ENCODE measurements at places on chromosomes 13 and 19.
A peak's percentile ranks its signal among the peaks of the same experiment; 100 is the strongest.

GRCh38 chr13:112330479-112331381 is 45.4 kb upstream of the SPACA7 start:
- DNase-seq = no peak
- H3K36me3 ChIP-seq = no peaks in the 10 kb centered on the region
- H3K27me3 ChIP-seq = 0 out of 2 replicates have a peak, but pooled peaks cover 6% of the 10 kb centered on the region
- no peaks in the 10 kb centered on the region for H3K4me1 ChIP-seq

- no peaks in the 10 kb centered on the region for H3K36me3 ChIP-seq
- no peak overlapping the region for H3K27ac ChIP-seq
- H3K4me3 ChIP-seq = no peak overlapping the region
- no peaks in the 10 kb centered on the region for H3K27me3 ChIP-seq
- no peak for DNase-seq
- no peaks in the 10 kb centered on the region for H3K4me1 ChIP-seq
Measured at GRCh38 chr13:30332456-30333143, 25.2 kb upstream of the KATNAL1 start.

DNA sequence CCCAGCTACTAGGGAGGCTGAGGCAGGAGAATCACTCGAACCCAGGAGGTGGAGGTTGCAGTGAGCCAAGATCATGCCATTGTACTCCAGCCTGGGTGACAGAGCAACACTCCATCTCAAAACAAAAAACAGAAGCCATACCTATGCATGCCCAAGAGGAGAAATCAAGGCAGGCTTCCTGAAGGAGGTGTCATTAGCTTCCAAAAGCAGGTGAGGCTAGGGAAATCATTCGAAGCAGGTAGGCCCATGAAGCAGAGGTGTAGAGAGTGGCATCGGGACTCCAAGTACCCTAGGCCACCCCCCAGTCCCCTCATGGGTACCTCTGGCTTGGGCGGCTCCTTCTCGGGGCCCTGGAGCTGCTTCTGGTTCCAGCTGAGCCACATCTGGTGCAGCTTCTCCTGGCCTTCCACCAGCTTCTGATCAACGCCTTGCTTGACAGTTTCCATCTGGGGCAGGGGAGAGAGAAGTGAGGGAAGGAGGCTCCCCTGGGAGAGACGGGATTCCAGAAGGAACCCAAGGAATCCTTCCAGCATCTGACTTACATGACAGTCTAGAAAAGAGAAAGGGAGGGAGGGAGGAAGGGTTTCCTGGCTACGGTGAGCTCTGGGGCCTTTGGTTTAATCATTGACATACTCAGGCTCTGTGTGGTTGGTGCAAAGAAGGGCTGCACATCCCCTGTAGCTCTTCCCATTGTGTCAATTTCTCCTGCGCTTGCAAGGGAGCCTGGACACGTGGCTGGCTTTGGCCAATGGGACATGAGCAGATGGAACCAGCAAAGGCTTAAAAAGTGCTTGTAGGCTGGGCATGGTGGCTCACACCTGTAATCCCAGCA is 13.1 kb upstream of the TICAM1 start:
- peak overlapping the region; percentile 92 for H3K27ac ChIP-seq
- no peaks in the 10 kb centered on the region for H3K27me3 ChIP-seq
- peaks cover 46% of the 10 kb centered on the region for H3K36me3 ChIP-seq

DNA sequence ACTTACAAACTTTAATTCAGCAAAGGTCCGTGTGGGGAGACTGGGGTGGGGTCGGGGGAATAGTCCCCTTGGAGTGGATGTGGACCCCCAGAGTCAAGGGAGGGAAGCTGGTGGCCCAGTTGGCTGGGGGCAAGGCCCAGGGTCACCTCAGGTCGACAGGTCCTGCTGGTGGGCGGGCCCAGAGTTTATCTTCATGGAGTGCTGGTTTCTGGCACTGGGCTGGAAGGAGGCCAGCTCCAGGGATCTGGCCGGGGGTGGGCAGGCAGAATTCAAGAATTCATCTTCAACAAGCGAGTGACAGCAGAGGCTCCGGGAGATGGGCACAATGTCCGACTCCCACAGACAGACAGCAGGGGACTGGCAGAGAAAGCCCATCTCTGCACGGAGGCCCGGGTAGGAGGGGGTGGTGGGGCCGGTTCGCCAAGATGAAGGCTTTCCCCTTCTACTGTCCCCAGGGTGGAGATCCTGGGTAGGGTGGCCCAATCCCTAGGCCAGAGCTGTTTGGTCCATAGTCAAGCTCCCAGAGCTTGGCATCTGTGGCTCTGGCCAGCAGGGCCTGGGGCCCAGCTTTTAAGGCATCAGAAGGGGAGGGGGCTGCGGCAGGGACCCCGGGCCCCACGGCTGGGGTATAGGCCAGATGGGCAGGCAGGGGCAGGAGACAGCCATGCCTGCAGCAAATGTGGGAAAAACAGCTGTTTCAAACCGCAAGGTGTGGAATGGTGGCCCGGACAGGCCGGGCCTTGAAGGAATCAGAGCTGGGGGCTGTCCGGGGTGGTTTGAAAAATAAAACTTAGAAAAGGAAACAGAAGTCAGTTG is 622 bp upstream of the FDX2 start:
- H3K4me1 ChIP-seq = peaks cover 9% of the 10 kb centered on the region
- no peak overlapping the region for H3K27ac ChIP-seq
- DNase-seq = no peak
- peaks cover 3% of the 10 kb centered on the region for H3K36me3 ChIP-seq

DNA sequence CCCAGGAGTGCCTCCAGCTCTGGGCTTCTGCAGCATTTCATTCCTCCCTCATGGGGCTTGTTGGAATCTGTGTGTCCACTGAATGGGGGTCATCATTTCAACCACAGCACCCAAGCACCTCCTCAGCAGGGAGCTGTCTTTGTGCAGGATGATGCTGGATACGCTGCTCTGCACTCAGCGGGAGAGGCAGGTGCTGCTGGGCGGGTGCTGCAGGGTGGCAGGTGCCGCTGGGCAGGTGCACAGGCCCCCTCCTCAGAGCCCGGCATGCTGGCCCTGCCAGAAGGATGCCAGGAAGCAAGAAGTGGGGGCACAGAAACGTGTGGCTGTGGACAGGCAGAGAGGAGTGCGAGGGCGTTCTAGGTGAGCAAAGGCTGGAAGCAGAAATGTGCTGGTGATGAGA is 121.8 kb upstream of the VSTM2B start:
- DNase-seq = no peak
- no peaks in the 10 kb centered on the region for H3K36me3 ChIP-seq
- no peak overlapping the region for H3K4me3 ChIP-seq
- no peaks in the 10 kb centered on the region for H3K4me1 ChIP-seq
- no peak overlapping the region for H3K27ac ChIP-seq
- peaks cover 8% of the 10 kb centered on the region for H3K27me3 ChIP-seq

GRCh38 chr13:90414691-90415596 is 932.5 kb upstream of the MIR17HG start:
- H3K27ac ChIP-seq = peak overlapping the region; percentile 65
- H3K27me3 ChIP-seq = no peaks in the 10 kb centered on the region
- H3K36me3 ChIP-seq = no peaks in the 10 kb centered on the region

GRCh38 chr19:45881082-45881908 is 4.6 kb downstream of the IRF2BP1 start:
- H3K27ac ChIP-seq = no peak overlapping the region
- no peak overlapping the region for H3K4me3 ChIP-seq
- DNase-seq = no peak
- H3K27me3 ChIP-seq = no peaks in the 10 kb centered on the region
- H3K36me3 ChIP-seq = no peaks in the 10 kb centered on the region

GRCh38 chr13:59423708-59424340 is 739.9 kb downstream of the DIAPH3 start:
- no peaks in the 10 kb centered on the region for H3K36me3 ChIP-seq
- no peaks in the 10 kb centered on the region for H3K27me3 ChIP-seq
- no peak for DNase-seq
- no peaks in the 10 kb centered on the region for H3K4me1 ChIP-seq

GRCh38 chr13:59696271-59696670 is 467.5 kb downstream of the DIAPH3 start:
- H3K4me3 ChIP-seq = no peak overlapping the region
- H3K27ac ChIP-seq = no peak overlapping the region
- peaks cover 8% of the 10 kb centered on the region for H3K4me1 ChIP-seq

DNA sequence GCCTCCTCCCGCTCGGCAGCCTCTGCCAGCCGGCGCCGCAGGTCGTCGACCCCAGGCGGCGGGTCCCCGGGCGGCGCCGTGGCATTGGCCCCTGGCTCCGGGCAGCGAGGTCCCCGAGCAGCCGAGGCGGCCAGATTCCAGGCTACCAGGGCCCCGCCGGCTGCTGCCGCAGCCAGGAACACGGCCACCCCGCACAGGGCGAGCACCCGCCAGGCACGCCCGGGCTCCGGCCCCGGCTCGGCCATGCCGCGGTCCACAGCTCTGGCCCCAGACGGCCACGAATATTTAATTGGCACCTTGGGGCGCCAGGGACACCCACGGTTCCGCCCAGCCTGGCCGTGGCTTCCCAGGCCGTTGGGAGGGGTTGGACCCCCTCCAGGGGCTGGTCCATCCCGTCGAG is at the start of gene CCDC194:
Gene CCDC194, minus strand, starts transcription at position 283 of the 400 bp plus-strand sequence. Its CDS starts 38 bp downstream, at position 245.
- H3K36me3 ChIP-seq = no peaks in the 10 kb centered on the region
- no peak within 1 kb of the TSS for H3K4me3 ChIP-seq
- H3K27me3 ChIP-seq = no peaks in the 10 kb centered on the region
- H3K27ac ChIP-seq = no peak within 1 kb of the TSS
- H3K4me1 ChIP-seq = no peaks in the 10 kb centered on the region

Measured in GM23248 (cell line).